GM23248 (cell line): ENCODE measurements at places on chromosomes 12 and 14.
A peak's percentile ranks its signal among the peaks of the same experiment; 100 is the strongest.

GRCh38 chr14:105888151-105888550 is 361.8 kb downstream of the TMEM121 start:
- DNase-seq = no peak

- DNase-seq = no peak
Measured at GRCh38 chr12:103928682-103929045, 1.5 kb upstream of the HSP90B1 start.

DNA sequence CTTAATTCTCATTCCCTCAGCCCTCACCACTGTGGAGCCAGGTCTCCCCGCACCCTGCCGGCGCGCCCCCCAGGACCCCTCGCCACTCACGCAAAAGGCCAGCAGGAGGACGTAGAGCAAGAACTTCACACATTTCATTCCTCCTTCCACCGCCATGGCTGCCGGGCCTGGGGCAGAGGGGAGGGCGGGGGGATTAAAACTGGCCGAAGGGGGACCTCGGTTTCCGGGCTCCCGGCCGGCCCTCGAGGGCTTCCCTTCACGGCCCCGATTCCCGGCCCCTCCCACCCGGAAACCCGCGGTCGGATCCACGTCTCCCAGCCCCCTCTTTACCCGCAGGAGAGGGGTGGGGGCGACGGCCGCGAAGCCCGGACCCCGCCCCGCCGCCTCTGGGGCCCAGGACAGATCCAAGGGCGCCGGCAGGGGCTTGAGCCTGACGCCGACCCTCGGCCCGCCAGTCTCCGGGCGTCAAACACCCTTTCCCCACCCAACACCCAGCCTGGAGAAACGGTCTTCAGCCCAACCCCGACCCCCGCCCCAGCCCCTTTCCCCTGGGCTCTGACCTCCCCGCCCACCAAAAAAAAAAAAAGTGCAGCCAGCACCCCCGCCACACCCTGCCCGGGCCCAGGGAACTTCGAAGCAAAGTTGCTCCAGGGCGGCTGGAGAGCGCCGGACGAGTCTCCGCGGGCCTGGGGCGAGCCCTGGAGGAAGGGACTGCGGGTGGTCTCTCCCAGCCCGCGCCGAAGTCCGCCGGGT is 447 bp downstream of the CD63 start:
- DNase-seq = peak; percentile 74

GRCh38 chr12:106089935-106090334 is 48.8 kb downstream of the NUAK1 start:
- DNase-seq = no peak

GRCh38 chr14:94342334-94342934 is 19.3 kb upstream of the SERPINA6 start:
- peak; percentile 100 for DNase-seq

GRCh38 chr14:69685218-69685616 is 73.8 kb downstream of the SUSD6 start:
- peak; percentile 43 for DNase-seq

DNA sequence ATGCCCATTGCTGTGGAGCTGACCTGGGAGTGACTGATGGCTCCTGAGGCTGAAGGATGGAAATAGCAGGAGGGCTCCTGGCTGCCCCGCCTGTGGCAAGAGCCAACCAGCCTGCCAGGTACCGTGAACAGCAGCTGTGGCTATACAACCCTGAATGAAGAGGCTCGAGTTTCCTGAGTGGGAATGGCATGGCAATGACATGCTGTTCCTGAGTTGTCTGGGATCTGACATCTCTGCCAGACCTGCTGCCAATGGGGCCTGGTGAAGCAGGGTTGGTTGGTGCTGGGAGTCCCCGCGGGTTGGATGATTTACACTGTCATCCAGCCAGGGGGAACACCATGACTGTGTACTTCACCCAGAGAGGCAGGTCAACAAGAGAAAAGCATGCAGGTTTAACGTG is 31.8 kb upstream of the LRRC10 start:
- no peak for DNase-seq

- no peak for DNase-seq
Measured at GRCh38 chr14:34223373-34224148, 238.5 kb downstream of the SPTSSA start.

DNA sequence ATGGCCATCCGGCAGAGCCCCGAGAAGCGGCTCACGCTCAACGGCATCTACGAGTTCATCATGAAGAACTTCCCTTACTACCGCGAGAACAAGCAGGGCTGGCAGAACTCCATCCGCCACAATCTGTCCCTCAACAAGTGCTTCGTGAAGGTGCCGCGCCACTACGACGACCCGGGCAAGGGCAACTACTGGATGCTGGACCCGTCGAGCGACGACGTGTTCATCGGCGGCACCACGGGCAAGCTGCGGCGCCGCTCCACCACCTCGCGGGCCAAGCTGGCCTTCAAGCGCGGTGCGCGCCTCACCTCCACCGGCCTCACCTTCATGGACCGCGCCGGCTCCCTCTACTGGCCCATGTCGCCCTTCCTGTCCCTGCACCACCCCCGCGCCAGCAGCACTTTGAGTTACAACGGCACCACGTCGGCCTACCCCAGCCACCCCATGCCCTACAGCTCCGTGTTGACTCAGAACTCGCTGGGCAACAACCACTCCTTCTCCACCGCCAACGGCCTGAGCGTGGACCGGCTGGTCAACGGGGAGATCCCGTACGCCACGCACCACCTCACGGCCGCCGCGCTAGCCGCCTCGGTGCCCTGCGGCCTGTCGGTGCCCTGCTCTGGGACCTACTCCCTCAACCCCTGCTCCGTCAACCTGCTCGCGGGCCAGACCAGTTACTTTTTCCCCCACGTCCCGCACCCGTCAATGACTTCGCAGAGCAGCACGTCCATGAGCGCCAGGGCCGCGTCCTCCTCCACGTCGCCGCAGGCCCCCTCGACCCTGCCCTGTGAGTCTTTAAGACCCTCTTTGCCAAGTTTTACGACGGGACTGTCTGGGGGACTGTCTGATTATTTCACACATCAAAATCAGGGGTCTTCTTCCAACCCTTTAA is 1.5 kb downstream of the FOXG1 start:
- no peak for DNase-seq

- no peak for DNase-seq
Measured at GRCh38 chr12:66032739-66033138, 97.8 kb downstream of the LLPH start.

GRCh38 chr14:61335671-61336275 is 14.4 kb downstream of the PRKCH start:
- no peak for DNase-seq

DNA sequence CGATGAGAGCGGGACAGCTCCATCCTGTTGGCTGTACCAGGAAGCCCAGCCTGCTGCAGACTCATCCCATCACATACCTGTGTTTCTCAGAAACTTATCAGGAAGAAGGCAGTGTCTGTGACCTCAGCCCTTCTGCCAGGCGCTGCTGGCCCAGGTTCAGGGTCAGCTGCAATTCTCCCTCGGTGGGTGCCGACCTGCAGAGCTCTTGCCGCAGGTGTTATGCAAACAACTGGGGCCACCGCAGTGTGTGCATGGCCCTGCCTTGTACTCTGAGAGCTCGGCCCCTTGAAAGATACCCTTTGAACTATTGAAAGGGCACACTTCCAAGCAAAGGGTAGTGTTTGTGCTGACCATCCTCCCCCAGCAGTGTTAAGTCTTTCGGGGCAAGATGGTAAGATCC is 322.2 kb upstream of the DIO3 start:
- no peak for DNase-seq

- no peak for DNase-seq
Measured at GRCh38 chr12:93705237-93705636, 28.1 kb downstream of the CRADD start.

GRCh38 chr12:127912035-127912665 is 354.8 kb upstream of the TMEM132C start:
- DNase-seq = no peak

GRCh38 chr12:22740656-22741355 is 115.8 kb downstream of the ETNK1 start:
- no peak for DNase-seq

DNA sequence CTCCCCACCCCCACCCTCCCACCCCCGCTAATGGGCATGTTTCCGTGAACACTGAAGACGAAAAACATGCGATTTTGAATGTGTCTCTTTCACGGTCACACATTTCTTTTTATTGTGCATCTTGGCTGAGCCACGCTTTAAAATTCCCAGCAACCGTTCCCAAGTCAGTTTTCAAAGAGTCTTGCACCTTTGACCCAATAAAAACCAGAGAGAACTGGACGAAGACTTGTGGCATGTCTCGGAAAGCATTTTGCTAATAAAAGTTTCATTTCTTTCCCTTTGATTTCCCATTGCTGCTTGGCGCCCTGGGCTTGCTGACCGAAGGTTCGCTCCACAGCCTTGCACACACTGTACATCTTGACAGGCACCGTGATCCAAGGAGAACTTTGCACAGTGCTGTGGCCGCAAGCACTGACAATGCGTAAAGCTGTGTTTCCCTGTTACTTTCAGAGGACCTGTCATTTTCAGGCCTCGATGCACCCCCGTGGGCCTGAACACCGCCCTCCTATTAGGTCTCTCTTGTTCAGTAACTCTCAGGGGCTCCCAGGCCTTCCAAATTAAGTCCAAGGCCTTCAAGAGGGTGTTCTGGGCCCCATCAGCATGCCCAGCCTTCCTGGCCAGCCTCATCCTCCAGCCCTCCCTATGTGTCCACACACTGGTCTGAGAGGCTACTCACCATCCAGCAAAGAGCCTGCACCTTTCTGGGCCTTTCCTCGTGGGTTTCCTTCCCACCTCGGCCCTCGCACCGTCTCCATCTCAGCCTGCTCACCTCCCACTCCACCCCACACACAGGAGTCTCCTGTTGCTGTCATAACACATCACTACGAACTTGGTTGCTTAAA is 63.4 kb upstream of the DIO3 start:
- no peak for DNase-seq

- DNase-seq = no peak
Measured at GRCh38 chr14:20982646-20983369, 7.0 kb upstream of the METTL17 start.

DNA sequence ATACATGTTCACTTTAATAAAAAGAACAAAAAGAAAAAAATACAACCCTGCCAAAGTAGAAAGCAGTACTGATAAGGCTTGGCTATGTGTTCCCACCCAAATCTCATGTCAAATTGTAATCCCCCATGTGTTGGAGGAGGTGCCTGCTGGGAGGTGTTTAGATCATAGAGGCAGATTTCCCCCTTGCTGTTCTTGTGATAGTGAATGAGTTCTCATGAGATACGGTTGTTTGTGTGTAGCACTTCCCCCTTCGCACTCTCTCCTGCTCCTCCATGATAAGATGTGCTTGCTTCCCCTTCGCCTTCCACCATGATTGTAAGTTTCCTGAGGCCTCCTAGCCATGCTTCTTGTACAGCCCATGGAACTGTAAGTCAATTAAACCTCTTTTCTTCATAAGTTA is 59.9 kb downstream of the USP15 start:
- no peak for DNase-seq

- peak; percentile 77 for DNase-seq
Measured at GRCh38 chr14:73728717-73729330, 14.6 kb upstream of the PNMA1 start.

DNA sequence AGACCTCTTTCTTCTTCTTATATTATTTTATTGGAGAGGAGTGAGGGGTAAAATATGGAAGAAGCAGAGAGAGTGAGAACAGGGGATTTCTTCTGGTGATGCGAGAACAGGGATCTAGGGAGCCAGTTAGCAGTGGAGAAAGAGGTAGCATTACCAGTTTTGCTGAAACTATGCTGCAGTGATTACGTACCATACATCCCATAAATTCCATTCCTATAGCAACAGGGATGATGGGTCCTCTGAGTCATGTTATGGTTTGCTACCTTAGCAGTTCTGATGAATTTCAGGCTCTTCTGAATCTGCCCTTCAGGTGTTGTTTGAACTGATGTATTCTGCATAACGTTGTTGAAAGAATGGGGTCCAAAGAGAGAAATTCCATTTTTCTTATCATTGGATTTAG is 625.4 kb upstream of the LRFN5 start:
- DNase-seq = no peak

GRCh38 chr12:6959805-6960592 is 8.8 kb downstream of the PTPN6 start:
- DNase-seq = no peak

DNA sequence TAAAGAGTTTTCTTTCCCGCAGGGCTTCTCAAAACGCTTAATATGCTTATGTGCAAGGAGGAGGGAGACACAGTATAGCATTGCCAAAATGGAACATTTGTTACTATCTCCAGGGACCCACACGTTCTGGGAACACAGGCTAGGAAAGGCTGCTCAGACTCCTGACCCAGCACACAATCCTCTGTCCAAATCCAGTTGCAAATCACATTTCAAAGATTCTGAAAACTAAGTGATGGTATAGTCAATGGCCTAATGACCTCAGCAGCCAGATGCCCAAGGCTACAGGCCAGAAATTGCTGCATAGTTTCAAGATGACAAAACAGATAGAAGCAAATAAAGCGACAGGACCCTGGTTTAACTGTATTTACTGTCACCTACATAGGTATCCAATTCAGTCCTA is 97.0 kb upstream of the GRIP1 start:
- DNase-seq = no peak

DNA sequence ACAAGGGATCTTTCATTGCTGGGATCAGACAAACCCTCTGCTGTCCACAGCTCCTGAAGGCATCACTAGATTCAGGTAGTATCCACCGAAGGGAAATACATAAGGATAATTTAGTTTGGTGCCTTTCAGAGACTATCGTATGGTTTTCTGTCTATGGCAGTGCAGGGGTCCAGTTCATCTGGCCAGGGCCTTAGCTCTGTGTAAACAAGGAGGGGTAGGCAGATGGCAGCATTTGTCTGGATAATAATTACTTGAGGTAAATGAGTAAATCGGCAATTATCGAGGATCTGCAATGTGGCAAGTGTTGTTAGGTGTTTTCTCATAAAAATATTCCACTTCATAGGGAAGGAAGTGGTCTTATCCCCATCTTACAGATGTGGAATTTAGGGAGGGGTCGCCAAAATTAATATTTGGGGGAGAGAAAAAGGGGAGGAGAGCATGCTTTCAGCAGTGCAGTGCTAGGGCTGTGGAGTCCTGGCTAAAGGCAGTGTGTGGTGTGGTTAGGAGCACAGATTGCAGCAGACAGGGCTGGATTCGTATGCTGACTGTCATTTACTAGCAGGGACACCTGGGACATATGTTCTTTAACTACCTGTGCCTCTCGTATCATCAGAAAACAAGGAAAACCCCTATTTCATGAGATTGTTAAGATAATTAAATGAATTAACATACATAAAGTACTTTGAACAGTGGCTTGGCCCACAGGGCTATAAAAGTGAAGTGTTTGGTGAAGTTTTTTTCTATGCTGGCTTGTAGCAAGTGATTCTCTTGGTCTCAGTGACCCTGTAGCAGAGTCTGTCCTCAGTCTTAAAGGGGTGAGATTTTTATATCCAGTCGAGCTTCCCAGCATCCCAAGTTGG is 27.1 kb downstream of the RASSF8 start:
- no peak for DNase-seq

GRCh38 chr12:52082988-52083637 is 3.6 kb downstream of the SMIM41 start:
- peak; percentile 78 for DNase-seq

GRCh38 chr12:22256605-22257004 is 77.9 kb downstream of the ST8SIA1 start:
- no peak for DNase-seq

- DNase-seq = no peak
Measured at GRCh38 chr14:103748534-103748857, 32.9 kb downstream of the ZFYVE21 start.
